Glomerular endothelial cell (primary cell): ENCODE measurements at places on chromosomes 3 and 15.

DNA sequence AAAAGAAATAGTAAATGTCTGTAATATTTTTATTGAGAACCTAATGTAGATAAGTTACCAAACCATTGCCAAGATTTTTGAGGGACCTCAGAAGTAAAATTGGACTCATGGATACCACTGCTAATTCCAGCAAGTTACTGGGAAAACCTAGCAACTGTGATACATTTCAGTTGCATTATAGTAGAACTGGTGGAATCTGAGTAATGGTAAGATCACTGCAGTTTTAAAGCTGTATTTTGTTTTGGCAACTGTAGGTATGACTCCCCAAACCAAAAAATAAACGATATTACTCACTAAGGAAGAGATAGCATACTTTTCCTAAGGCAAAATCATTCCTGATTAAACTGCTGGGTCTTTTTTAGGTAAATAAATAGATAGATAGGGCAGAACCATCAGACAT, 54.0 kb downstream of the ARMC8 start:
- DNase-seq = no peak

DNA sequence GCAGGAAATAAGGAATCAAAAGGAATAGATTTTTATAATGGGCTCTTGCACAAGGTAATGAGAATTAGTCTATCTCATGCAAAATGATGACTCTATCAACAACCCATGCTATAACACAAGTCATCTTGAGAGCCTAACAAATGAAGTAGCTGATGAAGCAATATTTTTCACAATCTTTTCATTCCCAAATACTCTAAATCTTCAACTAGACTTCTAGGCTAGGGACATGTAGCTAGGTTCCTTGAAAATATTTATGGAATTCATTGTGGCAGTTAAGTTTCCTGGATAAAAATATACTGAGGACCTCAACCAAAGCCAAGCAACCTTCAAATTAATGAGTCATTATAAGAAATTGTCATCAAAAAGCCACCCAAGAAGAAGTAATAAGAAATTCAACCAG, 55.4 kb downstream of the DCBLD2 start:
- DNase-seq = no peak

GRCh38 chr3:142963234-142963515, 299 bp downstream of the PAQR9 start:
- DNase-seq = no peak

GRCh38 chr3:190492129-190492528, 21.8 kb upstream of the IL1RAP start:
- DNase-seq = no peak

GRCh38 chr3:34001022-34001421, 202.6 kb downstream of the PDCD6IP start:
- DNase-seq = no peak

GRCh38 chr15:51060030-51060673, 34.6 kb downstream of the TNFAIP8L3 start:
- no peak for DNase-seq
